ENCODE measurements at places on chromosomes 7 and 10. TPM values are rescaled to one million over a fixed set of nuclear protein-coding genes. Genes with fewer than 3 reads are reported as not detected.
A peak's percentile ranks its signal among the peaks of the same experiment; 100 is the strongest.

ADO gene
- total RNA-seq = 10.8 TPM

IFIT3 gene
- 25.3 TPM for total RNA-seq

CALHM1 gene
- total RNA-seq = not detected

BAIAP2L1 gene
- 4.3 TPM for total RNA-seq

CAPZA2 gene
- 467 TPM for total RNA-seq

SLC29A3 gene
- 13.8 TPM for total RNA-seq

- no peak for DNase-seq
Observed at GRCh38 chr10:35933940-35934641, 292.0 kb upstream of the FZD8 start.

DNA sequence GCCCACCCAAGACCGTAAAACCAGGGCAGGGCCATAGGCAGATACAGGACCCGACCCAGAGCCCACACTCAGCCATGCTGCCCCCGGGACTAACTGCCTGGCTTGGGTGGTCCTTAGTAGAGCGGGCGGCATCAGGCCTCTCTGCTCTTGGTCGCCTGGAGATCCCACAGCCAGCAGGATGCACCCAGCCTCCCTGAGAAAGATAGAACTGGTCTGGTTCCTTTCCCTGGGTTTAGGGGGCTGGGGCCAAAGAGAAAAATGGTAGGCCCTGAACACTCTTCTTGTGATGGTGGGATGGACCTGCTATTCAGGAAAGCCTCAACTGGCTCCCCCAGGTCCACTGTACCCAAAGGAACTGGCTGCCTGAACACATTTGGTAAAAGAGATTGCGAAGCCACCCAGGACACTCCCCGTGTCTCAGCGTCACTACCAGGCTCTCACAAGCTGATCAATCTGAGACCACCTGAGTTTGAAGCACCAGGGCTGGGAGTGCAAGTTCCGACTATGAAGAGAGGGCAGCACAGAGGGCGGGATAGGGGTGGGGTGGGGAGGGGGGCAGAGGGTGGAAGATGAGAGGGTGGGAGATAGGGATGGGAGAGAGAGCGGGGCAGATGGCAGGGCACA, 591.5 kb downstream of the DNAJB6 start:
- DNase-seq = no peak

- peak; percentile 62 for DNase-seq
Observed at GRCh38 chr7:105830405-105831301, 45.7 kb downstream of the ATXN7L1 start.

DNA sequence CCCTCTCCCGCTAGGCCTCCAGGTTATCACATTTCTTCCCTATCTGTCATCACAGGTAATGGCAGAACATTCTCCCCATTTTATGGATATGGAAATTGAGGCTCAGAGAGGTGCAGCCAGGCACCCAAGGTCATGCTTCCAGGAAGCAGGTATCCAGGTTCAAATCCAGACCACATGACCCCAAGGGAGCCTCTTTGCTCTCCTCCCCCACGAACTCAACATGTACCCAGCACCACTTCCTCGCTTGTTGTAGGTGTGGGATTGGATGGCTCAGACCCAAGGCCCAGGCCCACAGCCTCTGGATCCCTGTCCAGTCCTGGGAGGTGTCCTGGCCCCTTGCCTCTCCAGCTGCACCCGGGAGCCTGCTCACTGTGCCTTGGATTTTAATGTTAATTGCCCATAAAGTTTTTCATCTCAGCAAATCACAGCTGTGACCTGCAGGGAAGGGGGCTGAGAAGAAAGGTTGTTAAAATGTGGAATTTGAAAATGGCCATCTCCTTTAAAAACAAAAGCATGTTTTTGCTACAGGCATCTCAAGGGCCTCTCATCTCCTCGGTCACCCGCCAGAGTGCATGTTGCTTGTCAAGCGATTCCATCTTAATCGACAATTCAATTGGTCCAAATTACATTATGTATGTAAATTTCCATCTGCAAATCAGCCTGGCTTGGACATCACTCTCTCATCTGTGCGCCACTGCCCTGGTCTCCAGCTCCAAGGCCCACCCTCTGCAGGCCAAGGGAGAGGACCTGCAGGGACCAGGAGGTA, 205.4 kb upstream of the ZMIZ1 start:
- DNase-seq = no peak

DNA sequence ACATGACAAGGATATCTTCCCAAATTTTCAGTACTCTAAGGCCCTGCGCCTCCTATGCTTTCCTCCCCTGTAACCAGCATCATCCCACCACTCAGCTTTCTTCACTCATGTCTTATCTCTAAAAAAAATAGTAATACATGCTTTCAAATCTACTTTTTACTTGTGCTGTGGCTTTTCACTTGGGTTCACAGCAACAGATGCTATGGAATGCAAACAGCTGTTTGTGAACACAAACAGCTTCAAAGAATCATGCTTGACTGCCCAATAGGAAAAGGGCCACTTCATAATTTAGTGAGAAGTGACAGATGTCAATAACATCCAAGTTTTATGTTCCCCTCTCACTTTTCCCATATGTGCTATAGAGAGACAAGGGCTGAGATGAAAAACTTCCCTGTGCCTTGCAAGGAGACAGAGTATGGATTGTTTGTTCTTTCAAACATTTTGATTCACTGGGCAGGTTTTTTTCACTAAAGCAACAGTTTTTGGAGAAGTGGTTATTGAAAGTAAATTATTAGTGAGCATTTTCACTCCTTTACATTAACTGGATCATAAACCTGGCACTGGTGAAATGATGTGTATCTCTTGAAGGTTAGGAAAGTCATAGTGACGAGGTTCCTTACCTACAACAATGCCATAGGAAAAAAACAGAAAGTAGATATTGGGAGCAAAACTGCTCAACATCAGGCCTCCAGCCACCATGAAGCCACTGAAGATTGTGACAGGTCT, 37.3 kb downstream of the SLC16A9 start:
- no peak for DNase-seq

GRCh38 chr10:44981172-44982113, 2.8 kb upstream of the DEPP1 start:
- DNase-seq = peak; percentile 66

GRCh38 chr10:126730856-126731609, 60.5 kb upstream of the C10orf90 start:
- no peak for DNase-seq

GRCh38 chr10:26361971-26362370, 76.2 kb upstream of the APBB1IP start:
- no peak for DNase-seq

DNA sequence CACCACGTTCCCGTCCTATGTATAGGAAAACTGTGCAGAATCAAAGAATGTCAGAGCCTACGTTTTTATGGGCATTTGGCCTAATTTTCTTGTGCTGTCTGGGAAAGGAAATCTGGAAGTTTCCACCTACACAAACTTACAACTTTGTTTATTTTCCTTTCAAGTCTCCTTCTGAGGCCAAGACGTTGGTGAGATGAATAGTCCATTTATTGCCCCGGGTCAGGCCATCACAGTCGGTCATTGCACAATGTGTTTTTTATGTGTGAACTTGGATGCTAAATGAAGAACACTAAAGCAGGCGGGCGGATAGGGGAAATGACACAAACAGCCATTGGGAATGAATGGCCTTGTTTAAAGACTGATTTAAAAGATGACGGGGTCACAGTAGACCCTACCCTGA, 38.6 kb downstream of the TRIL start:
- DNase-seq = peak; percentile 29

DNA sequence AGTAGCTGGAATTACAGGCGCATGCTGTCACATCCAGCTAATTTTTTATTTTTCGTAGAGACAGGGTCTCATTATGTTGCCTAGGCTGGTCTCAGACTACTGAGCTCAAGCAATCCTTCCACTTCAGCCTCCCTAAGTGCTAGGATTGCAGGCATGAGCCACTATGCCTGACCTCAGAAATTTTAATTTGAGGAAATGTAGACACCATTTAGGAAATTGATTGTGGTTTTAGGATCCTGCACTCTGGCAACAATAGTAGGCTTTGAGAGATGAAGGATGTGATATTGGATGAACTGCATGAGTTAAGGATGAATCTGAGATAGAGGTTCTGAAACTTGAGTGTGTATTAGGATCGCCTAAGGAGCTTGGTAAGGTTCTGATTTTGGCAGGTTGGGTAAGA, 66.5 kb downstream of the PPP1R9A start:
- no peak for DNase-seq

DNA sequence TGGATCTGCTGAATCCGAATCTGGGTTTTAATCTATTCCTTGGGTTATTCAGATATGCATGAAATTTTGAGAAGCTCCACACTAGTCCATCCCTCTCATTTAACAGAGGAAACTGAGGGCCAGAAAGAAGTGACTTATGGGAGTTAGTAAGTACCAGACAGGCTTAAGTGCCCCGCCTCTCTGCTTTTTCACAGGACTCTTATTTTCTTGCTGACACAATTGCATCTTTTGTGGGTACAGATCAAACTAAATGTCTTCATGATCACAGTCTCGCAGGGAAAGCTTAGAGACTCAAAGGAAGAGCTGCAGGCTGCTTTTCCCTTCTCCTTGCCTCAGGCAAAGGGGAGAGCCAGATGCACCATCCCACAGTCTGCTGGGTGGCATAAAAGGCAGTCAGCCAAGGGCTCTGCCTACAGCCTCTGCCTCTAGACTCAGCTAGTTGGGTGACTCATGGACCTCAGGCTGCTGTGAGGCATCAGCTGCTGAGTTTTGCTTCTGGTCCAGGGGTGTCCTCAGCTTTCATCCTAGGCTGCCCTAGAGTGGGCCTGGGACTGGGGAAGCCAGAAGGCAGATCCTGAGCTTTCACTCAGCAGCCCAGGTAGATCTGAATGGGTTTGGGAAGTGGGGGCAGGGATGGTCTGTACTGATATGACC, 11.6 kb downstream of the GOLGA7B start:
- no peak for DNase-seq

GRCh38 chr10:63553473-63553872, 32.3 kb downstream of the REEP3 start:
- no peak for DNase-seq

GRCh38 chr10:78717200-78717599, 351.6 kb upstream of the ZMIZ1 start:
- no peak for DNase-seq

DNA sequence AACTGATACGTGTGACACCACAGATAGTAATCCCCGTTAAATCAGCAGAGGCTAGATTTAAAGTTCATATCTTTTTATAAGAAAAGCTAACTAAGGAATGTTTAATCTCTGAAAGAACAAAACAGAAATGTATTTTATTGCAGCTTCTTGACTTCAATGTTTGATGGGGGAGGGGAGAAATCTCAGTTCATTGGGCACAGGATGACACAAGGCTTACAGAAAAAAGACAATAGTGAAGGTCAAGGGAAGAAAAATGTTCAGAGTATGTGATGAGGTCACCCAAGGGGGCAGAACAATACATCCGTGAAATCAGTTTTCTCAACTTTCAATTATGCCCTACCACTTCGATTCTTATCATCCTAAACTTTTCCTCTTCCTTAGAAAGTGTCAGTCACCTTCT, 102.9 kb downstream of the ELAPOR2 start:
- no peak for DNase-seq

- DNase-seq = no peak
Observed at GRCh38 chr7:26910221-26910620, 45.8 kb upstream of the SKAP2 start.

DNA sequence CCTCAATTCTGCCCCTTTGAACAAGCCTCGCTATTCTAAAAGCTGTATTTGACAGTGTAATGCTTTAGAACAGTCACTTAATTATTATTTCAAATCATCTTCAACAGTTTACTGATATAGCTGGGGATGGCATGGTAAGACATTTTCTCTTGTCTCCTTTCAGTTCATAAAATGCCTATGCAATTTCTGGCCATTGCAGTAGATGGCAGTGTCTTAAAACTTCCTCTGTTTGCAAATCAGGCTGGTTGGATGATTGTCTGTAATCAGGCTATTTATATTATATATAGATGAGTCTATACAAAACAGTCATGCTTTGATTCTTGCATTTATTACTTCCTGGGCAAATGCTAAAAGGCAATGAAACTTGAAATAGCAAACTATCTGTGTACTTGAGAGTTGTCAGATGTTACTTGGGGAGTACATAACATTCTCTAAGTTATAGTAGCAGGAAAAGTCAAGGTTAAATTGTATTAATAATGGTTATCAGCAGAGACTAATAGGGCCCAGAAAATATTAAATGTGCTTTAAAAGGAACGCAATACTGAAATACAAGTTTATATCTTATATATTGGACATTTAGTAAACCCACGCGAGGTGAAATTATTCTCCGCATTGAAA, 55.5 kb upstream of the LHFPL3 start:
- DNase-seq = no peak

- no peak for DNase-seq
Observed at GRCh38 chr7:136016649-136017395, 39.7 kb upstream of the MTPN start.

GRCh38 chr7:7670490-7670889, 29.9 kb downstream of the UMAD1 start:
- DNase-seq = no peak

DNA sequence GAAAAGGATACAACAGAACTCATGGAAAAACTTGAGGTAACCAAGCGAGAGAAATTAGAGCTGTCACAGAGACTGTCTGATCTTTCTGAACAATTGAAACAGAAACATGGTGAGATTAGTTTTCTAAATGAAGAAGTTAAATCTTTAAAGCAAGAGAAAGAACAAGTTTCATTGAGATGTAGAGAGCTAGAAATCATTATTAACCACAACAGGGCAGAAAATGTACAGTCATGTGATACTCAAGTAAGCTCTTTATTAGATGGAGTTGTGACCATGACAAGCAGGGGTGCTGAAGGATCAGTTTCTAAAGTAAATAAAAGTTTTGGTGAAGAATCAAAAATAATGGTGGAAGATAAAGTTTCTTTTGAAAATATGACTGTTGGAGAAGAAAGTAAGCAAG, 62.1 kb downstream of the AKAP9 start:
- no peak for DNase-seq

- no peak for DNase-seq
Observed at GRCh38 chr10:110650265-110650668, 6.1 kb downstream of the RBM20 start.
